Regular cardiac myocyte (primary cell): ENCODE measurements at places on chromosomes 3 and 15. TPM values are rescaled to one million over a fixed set of nuclear protein-coding genes. Genes with fewer than 3 reads are reported as not detected.

Gene GUCA1C
- not detected in 2 replicates for total RNA-seq

Gene SUCLG2
- 52.4 and 56.6 TPM in 2 replicates for total RNA-seq

Gene IL5RA
- total RNA-seq: not detected in 2 replicates

Gene HYAL1
- 0.96 and 2.5 TPM in 2 replicates for total RNA-seq

Gene GOLGA8T
- total RNA-seq: 0.28 TPM in 1 of 2 replicates, not detected in the other

Gene ZNF385D
- 0.85 and 0.96 TPM in 2 replicates for total RNA-seq

Gene TMEM202
- not detected in 2 replicates for total RNA-seq

Gene LRRN1
- under 0.01 TPM in 2 replicates for total RNA-seq

Gene SLC22A14
- total RNA-seq: 0.28 TPM in 1 of 2 replicates, not detected in the other

Gene HIGD2B
- not detected in 2 replicates for total RNA-seq

Gene NCBP2
- total RNA-seq: 72.7 and 78.0 TPM in 2 replicates

Gene ST8SIA2
- under 0.01 and 0.19 TPM in 2 replicates for total RNA-seq

Gene AHSG
- total RNA-seq: not detected in 2 replicates

Gene VIPR1
- total RNA-seq: 7.7 and 22.8 TPM in 2 replicates

Gene ALG1L2
- total RNA-seq: 0.19 and 0.85 TPM in 2 replicates

Gene CEP152
- total RNA-seq: 9.6 and 11.3 TPM in 2 replicates

Gene MME
- total RNA-seq: 5.9 and 157 TPM in 2 replicates

Gene PPARG
- 24.0 and 24.5 TPM in 2 replicates for total RNA-seq

Gene SMCO1
- 0.19 and 0.28 TPM in 2 replicates for total RNA-seq
